ENCODE measurements at places on chromosomes 2 and 18. TPM values are rescaled to one million over a fixed set of nuclear protein-coding genes. Genes with fewer than 3 reads are reported as not detected.

The ACADL gene
- total RNA-seq, result 0.44 TPM

The CEP68 gene
- total RNA-seq, result 14.0 TPM

The TUBA4A gene
- 137 TPM for total RNA-seq

The PPM1G gene
- total RNA-seq, result 49.7 TPM

The ZBTB14 gene
- total RNA-seq, result 9.5 TPM

The PLA2R1 gene
- 0.88 TPM for total RNA-seq

The CFAP65 gene
- total RNA-seq, result not detected

The REG1B gene
- not detected for total RNA-seq

The RBM43 gene
- 1.7 TPM for total RNA-seq

The SERPINB4 gene
- not detected for total RNA-seq

The MEMO1 gene
- total RNA-seq, result 53.0 TPM

The FTCDNL1 gene
- total RNA-seq, result 3.1 TPM

The TFCP2L1 gene
- total RNA-seq, result 0.04 TPM

The ALPP gene
- not detected for total RNA-seq

The RNF152 gene
- 10.5 TPM for total RNA-seq

The IL1B gene
- not detected for total RNA-seq

The SPEG gene
- 93.6 TPM for total RNA-seq

The SERPINB7 gene
- total RNA-seq, result not detected

Measured in heart left ventricle (tissue), 16 donors.